ENCODE measurements at places on chromosomes 4 and X.

GRCh38 chr4:48227662-48228061, 42.0 kb downstream of the TEC start:
- DNase-seq: no peak

GRCh38 chr4:4603592-4603991, 61.7 kb upstream of the STX18 start:
- DNase-seq: no peak

DNA sequence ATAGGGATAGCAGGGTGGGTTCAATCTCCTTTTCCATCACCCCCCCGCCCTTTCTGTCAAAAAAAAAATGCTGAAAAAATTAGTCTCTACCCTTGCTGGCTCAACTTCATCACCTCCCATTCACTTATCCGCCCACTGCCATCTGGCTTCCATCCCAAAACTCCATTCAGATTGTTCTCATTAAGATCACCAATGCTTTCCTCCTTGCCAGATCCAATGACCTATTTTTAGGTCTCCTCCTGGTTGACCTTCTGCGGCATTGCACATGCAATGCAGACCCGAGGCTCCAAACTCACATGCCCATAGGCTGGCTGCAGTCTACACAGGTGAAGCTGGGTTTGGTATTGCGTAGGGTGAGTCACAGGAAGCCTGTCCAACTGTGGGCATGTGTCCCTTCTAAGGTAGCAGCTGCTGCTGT, 21.1 kb upstream of the STIM2 start:
- peak; percentile 65 for DNase-seq

DNA sequence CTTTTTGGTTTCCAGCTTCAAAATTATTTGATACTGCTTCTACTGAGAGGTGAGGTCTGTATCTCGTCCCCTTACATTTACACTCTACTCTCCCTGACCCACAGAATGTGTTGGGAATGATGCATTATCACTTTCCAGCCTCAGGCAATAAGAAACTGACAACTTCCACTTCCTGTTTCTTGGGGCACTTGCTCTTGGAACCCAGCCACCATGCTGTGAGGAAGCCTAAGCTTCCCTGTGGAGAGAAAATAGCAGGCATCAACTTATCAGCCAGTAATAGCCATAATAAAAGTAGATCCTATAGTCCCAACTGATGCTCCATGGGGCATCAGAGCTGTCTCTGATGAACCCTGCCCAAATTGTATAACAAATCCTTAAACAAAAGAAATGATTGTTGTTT, 32.6 kb downstream of the RELL1 start:
- DNase-seq: no peak

Data from fibroblast of lung (primary cell).